ENCODE measurements at places on chromosomes 1 and 21.

DNA sequence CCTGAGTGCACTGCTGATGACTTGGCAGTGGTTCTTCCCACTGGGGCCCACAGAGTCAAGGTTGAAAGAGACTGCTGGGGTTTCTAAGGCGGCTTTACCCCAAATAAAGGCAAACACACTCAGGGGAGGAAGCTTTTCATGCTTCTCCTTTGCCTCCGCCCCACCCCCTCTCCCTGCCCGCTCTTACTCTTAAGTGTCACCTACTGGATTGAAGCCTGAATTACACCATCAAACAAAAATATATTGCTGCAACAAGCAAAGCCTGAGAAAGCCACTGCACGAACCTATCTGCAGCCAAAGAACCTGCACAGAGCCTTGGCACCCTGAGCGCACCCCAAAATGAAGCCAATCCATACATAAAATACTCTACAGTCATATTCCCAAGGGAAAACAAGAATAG, 63.1 kb downstream of the PTGFR start:
- DNase-seq = no peak

DNA sequence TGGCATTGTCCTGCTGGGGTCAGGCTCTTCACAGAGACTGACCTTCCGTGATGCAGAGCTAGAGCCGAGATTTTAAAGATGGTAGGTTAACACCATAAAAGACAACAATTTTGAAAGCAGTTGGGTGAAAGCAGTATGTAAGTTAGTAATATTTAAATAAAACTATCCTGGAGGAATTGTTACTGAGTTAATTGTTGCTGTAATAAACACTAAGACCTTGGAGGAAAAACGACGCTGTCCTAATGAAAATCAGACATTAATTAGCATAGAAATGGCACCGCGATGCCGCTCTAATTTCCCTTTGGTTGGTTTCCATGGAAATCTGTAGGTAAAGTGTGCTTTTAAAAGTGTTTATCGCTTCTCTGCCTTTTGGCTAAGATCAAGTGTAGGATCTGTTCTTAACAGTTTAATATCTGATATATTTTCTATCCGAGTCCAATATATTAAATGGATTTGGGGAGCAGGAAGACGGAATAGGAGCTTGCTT, 745 bp upstream of the ANP32E start:
- DNase-seq = no peak

DNA sequence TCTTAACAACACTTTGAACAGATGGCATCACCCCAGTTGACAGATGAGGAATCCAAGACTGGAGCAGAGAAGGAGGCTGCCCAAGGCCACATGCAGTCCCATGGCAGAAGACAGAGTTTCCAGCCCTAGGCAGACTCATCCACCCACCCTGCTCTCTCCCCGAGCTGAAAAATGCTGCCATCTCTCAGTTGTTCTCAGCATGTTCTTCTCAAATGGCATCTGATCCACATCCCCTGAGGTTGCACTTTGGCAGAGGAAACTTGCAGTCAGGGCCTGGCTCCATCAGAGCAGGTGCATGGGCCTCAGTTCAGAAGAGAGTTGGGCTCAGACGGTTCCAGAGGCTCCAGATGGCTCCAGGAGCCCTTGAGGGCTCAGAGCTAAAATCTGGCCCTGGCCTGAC, 709.4 kb downstream of the MATN1 start:
- DNase-seq = no peak

GRCh38 chr1:201898992-201899391, 10.3 kb downstream of the SHISA4 start:
- no peak for DNase-seq

GRCh38 chr1:160519642-160520435, 3.2 kb downstream of the SLAMF6 start:
- DNase-seq = no peak

GRCh38 chr1:201786824-201787223, 42.1 kb upstream of the IPO9 start:
- DNase-seq = no peak

Data from effector memory CD4-positive, alpha-beta T cell (primary cell).